Stimulated activated CD8-positive, alpha-beta memory T cell treated with anti-CD3 and anti-CD28 coated beads, Interleukin-15, amount 100 ng/mL, for 24 hours (primary cell): ENCODE measurements at places on chromosomes 4 and X.

DNA sequence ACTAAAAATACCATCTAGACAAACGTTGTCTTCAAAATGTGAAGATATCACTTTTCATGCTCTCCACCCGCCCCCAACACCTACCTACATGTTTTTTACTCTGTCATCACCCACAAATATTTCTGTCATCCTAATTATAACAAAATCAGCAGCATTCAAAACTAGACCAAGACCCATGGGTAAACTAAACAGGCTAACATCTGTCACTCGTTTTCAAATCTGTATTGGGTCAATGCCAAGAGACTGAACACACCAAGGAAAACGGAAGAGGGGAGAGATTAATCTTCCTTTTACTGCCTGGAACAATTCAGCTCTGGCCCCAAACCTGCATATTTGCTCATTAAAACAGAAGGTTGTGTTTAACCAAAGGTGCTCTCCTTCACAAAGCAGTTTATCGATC is 17.5 kb downstream of the FAM184B start:
- DNase-seq = no peak

DNA sequence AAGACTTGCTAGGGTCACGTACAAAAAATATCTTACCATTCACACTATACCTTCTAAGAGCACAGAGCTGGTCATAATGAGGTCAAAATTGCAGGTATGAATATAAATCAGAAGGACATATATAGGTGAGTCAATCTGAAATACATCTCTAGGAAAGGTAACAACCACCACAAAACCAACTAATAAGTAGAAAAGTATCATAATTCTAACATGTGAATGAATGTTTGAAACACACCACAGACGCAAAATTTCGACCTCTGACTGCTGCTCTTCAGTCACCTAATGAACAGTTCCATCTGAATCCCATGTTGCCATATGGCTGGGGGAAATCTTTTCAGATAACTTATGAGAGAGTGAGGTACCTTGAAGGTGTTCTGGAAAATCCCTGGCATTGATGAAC is 22.1 kb downstream of the STAP1 start:
- no peak for DNase-seq

DNA sequence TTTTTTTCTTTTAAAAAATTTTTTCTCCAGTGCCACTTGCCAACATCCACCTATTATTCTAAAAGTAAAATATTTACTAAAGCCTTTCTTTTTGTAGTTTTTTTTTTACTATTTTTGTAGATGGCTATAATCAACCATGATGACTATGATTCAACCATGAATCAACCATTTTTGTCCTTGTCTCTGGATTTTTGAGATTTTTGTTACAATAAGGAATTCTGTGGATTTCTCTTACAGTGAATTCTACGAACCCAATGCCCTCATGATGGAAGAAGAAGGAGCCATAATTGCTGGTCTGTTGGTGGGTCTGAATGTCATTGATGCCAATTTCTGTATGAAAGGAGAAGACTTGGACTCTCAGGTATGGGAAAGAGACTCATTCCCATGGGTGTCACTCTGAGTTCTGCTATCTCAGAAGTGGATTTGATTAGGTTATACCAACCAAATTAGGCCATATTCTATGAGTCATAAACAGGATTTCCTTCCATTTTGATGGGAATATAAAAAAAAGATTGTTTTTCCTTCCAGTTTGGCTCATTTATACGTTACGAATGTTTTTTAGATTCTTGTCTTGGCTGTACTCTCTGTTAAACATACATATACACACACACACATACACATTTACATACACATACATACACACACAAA is 46.7 kb downstream of the RUFY3 start:
- no peak for DNase-seq

DNA sequence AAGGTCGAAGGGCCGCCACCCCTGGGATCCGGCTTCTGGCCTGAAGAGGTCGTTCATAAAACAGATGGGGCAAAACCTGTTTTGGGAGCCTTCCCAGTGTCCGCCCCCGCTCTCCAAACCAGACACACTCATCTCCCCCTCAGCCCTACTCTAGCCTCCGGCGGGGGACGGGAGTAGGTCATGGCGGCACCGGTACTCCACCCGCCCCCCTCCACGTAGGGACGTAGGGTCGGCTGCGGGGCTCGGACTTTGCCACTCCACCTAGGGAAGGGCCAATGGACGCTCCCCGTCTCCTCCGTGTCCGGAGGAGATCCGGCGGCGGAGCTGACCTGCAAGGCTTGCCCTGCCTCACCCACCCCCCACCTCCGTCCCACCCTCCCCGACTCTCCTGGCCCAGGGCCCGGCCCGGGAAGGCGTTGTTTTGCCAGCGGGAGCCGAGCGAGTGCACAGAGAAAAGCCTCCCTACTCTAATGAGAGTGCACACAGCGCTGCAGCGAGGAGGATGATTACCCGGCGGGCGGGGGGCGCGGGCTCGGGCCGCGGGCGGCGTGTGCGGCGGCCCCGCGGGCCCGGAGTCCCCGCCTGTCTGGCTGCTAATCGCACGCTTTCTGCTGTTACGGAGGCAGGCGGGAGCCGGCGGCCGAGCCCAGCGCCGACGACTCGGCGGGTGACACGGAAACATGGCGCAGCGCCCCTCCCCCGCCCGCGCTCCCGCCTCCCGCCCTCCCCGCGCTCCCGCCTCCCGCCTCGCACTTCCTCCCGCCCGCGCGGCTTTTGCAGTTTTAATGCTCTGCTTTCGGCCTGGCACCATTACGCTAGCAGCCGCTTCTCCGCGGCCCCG is 8.3 kb upstream of the BCOR start:
- DNase-seq = no peak

DNA sequence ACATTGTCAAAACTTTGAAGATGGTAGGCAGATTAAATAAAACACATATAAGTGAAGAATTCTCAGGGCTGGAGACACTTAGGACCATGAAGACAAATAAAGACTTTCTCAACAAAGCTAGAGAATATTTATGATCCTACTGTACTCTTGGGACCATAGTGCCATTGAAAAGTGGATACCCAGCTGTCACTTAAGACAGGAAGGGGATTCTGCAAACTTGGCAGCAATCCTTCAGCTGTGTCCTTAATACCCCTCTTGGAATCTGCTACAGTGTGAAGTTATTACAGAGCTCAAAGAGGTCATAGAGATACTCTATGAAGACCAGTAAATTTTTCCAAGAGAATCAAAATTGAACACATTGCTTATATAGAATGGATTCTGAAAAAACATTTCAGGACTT is 24.3 kb downstream of the PDE5A start:
- DNase-seq = no peak

DNA sequence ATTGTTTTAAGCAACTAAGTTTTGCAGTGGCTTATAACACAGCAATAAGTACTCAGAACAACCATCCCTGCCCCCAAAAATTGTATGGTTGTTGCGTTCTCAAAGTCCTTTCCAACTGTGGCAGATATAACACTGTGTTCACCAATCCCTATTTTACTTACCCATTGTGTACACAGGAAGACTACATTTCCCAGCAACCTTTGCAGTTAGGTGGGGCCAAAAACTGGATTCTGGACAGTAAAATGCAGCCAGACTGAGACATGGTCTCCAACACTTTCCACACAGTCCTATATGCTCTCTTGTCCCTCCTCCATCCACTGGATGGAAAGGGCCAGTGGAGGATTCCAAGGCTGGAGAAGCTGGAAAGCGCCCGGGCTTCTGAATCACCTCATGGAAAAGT is 523.6 kb downstream of the BCOR start:
- no peak for DNase-seq

DNA sequence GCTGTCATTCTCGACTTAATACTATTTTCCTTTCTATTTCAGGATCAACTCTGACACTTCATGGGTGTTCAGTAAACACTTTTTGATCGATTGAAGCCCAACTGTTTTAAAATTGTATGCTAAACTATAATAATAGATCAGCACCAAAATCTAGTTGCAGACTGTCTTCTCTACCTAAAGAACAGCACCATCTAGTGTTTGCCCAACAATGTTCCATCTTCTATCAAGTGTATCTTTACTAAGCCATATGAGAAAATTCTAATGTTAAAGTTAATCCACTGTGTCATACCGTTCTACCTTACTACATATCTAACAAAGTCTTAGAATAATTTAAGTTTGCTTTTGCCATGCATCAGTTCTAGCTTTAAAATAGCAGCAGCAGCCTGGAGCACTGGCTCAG is 113.0 kb upstream of the PRDX4 start:
- DNase-seq = no peak
